C1 segment of cervical spinal cord (tissue), 14 donors: ENCODE measurements at places on chromosomes 11 and 22.

GRCh38 chr22:44128958-44129618 is 51.6 kb upstream of the PARVG start:
- no peak for DNase-seq

DNA sequence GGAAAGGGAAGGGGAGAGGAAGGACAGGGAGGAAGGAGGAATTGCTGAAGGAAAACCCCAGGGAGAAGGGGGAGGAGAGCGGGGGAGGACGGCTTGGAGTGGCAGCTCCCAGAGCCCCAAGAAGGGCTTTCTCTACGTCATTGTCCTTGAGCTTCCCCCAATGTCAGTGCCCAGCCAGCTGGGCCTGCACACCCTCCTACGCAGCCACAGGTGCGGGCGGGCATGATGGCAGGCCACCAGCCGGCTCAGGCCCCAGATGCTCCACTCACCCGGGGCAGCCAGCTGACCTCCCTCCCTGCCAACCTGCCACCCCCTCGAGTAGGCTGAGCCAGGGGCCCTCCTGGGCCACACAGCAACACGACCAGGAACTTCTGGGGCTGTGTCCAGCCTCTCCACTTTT is 11.2 kb downstream of the SYT7 start:
- DNase-seq = no peak

DNA sequence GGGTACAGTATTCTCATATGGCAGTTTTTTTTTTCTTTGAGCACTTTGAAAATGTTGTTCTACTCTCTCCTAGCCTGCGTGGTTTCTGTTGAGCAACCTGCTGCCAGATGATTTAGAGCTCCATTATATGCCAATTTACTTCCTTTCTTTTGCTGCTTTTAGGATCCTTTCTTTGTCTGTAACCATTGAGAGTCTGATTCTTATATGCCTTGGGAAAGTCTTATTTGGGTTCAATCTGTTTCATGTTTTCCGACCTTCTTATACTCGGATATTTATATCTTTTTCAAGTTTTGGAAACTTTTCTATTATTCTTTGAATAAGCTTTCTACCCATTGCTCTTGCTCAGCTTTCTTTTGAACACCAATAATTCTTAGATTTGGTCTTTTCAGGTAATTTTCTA is 138.1 kb upstream of the RAG2 start:
- DNase-seq = no peak

DNA sequence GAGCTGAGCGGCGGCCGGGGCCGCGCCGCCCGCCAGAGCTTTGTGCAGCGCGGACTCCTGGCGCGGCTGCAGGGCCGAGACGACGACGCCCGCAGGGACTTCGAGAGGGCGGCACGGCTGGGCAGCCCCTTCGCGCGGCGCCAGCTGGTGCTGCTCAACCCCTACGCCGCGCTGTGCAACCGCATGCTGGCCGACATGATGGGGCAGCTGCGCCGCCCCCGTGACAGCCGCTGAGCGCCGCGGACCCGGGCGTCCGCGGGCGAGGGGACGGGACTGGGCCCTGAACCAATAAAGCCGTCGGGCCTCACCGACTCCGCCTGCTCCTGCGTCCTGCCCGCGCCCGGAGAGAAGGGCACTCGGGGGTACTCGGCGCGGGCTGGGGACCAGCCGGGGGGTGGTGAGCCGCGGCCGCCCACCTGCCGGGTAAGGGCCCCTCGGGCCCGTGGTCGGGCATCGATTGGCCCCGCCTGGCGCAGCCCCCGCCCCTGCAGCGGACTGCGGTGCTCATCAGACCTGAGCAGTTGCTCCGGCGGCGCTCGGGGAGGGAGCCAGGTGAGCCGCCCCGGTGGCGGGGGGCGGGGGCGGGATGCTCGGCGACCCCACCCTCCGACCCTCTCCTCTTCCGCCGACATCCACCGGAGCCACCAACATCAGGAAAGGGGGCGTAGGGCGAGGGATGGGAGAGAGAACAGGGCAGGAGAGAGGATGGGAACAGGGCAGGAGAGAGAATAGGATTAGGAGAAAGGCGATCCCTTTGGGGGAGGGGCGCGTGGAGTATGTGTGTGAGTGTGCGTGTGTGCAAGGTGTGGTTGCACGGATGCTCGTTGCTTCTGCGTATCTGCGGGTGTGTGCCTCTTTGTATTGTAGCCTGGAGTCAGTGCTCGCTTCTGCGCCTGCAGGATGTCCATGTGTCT is at the start of gene TMEM25:
Gene TMEM25 (plus strand): TSS at position 510 of the 914 bp plus-strand sequence. CDS start 610 bp downstream, outside the sequence.
- DNase-seq = peak; percentile 72

- no peak for DNase-seq
Observed at GRCh38 chr11:20839231-20839630, 169.8 kb downstream of the NELL1 start.

DNA sequence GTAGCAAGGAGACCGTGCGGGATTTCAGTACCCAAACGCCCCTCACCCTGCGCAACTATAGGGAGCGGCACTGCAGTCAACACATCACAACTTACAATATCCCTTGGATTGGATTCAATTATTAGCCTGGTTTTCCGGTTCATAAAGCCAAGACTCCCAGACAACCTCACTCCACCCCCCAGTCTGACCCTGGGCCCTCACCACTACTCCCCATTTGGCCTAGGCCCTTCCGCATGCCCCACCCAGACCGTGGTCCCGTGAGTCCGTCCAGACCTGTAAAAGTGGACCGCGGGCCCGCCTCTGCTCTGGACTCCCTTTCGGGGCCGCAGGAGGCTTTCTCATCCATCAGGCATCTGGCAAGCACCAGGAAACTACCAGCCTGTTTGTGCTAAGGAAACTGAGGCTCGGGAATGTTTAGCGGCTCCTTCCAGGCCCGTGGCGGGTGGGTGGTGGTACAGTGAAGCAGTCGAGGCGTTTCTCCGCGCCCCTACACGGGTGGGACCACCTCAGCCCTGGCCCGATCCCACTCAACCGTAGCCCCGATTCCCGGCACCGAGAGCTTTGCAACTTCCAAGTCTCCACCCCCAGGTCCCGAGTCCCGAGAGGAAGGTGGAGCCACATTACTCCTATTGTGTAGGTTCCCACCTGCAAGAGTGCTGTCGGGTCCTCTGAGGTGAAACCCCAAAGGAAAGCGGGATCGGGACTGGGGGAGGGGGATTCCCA is 679 bp upstream of the DPP3 start:
- DNase-seq = peak; percentile 57

DNA sequence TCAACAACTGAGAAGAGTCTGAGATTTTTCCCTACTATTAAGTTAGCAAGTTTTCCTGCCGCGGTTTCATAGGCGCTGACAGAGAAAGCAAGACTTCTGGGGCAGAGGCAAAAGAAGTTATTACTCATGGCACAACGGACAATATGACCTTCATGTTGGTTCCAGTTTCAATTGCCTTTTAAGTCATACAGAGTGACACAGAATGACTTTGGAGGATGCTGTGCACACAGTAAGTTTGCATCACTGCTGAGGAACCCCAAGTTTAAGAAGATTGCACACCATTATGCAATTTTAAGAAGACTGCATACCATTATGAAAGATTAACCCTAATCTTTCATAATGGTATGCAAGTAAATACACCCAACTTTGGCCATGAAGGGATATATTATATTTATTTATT is 626.5 kb upstream of the CHORDC1 start:
- DNase-seq = no peak

DNA sequence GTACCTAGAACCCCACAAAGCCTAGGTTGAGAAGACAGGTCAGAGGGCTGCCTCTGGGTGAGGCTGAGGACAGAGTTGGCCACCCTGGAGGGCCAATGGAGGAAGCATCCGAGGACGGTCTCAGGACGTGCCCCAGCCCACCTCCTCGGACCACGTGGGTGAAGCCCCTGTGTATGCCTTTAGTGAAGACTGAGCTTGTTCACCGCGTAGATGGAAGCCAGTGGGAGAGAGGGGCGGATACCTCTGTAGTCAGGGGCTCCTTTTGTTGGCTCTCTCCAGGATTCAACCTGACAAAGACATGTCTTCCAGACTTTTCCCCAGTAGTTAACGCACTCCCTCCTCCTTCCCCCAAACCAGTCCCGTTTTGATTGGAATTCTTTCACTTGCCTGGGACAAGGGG is 110.7 kb downstream of the ZBTB16 start:
- no peak for DNase-seq

- DNase-seq = no peak
Observed at GRCh38 chr22:27835446-27835845, 33.9 kb upstream of the MN1 start.
